NCI-H2081 (cell line): ENCODE measurements at places on chromosomes 7 and 10.
A peak's percentile ranks its signal among the peaks of the same experiment; 100 is the strongest.

DNA sequence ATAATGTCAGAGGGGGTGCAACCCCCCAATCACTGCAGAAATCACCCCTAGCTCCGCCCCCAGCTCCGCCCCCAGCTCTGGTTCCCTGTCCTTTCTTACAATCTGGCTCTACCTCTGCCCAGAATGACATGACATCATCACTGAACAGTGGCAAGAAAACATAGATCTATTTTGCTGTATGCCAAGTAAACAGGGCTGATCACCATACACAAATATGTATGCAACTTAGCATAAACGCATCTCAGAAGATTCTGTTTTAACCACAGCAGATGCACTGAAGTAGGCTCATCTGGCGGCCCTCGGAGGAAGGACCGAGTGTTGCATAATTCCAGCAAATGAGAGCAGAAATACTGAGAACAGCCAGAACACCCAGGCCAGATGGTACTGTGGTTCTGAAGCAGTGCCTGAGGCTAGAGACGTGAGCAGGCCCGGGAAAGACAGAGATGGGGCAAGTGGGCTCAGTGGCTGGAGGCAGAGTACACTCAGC is 293.3 kb upstream of the KLF14 start:
- DNase-seq: no peak

- no peak for DNase-seq
Measured at GRCh38 chr10:120394446-120394845, 62.6 kb upstream of the PLPP4 start.

DNA sequence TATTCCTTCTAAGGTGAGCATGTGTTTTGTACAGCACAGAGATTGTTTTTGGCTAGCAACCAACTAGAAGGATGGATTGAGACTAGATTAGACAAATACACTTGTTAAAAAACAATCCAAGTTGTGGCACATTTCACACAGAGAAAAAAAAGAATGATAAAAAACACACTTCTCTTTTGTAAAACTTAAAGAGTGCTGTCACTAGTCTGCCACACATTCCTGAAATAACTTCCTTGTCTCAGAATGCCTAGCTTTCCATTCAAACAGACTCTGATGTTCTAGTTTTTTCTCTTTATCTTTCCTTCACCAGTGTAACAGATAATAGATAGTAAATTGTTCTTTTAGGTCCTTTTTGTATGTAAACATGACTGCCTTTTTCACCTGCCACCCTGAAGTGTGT is 11.4 kb downstream of the DLD start:
- DNase-seq: no peak

DNA sequence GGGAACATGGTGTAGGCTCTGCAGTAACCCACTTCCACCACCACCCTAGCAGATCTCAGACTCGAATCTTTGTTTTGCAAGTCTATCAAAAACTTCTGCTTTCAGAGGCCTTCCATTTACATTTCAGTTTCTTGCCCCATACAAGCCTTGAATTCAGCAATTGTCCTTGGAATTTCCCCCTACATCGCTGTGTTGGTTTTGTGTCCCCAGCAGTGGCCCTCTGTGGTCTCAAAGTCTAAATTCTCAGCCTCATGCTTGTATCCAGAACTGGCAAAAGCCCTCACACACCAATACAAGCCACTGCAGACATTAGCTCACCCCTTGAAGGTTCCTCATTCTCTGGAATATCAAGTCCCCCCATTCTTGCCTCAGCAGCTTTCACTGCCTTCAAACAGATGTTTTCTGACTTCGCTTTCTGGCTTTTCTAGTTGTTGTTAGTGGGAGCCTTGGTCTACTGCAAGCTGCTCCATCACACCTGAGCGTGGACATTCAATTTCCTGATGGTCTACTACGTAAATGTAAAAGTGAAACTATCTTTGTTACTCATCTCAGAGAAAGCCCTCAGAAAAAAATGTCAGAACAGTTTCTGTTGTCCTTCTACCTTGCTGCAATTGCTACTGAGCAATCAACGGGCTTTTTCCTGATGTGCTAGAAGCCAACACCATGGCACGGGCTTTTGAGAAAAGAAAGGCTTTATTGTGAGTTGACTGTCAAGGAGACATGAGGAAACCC is 1.8 kb upstream of the NUB1 start:
- DNase-seq: no peak

DNA sequence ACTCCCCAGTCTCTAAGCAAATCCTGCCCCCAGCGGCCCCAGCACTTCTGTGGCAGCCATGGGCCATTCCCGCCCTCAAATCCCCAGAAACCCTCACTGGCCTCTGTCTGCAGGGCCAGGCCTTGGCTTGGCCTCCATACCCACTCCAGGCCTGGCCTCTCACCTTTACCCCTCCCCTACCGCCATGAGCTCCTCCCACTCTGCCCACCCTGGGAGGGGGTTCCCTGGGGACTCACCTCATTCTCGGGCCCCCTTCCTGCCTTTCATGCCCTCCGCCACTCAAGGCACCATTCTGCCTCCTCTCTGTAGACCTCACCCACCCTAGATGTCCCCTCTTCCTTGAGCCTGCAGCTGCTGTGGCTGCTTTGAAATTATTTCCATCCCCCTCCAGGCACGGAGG is 41.0 kb downstream of the PRF1 start:
- DNase-seq: no peak

- DNase-seq: no peak
Measured at GRCh38 chr7:142892951-142893350, 7.4 kb upstream of the TRPV6 start.

- no peak for DNase-seq
Measured at GRCh38 chr10:43793704-43794103, 145.0 kb upstream of the ZNF32 start.

GRCh38 chr7:131898418-131898817 is 342.0 kb upstream of the PODXL start:
- DNase-seq: no peak

DNA sequence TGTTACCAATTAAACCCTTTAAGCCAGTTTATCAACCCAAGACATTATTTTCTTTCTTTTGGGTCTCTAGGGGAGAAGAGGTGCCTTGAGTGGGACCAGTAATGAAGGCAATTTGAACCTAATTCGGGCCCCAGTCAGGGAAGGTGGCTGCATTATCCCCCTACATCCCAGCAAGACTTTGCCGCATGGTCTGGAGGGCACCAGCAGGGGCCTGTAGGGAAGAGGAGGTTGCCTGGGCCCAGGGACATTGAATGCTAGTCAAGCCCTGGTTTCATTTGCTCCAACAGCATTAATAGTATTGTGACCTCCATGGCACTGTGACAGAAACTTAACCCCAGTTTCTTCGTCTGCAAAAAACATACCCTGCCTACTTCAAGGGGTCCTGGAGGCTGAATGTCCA is 108.8 kb downstream of the CUX1 start:
- DNase-seq: no peak

GRCh38 chr10:107898392-107898791 is 733.9 kb upstream of the SORCS1 start:
- no peak for DNase-seq

GRCh38 chr7:127366680-127367079 is 25.8 kb downstream of the ZNF800 start:
- no peak for DNase-seq

GRCh38 chr10:130111852-130112180 is 1.2 kb upstream of the C10orf143 start:
- DNase-seq: no peak

DNA sequence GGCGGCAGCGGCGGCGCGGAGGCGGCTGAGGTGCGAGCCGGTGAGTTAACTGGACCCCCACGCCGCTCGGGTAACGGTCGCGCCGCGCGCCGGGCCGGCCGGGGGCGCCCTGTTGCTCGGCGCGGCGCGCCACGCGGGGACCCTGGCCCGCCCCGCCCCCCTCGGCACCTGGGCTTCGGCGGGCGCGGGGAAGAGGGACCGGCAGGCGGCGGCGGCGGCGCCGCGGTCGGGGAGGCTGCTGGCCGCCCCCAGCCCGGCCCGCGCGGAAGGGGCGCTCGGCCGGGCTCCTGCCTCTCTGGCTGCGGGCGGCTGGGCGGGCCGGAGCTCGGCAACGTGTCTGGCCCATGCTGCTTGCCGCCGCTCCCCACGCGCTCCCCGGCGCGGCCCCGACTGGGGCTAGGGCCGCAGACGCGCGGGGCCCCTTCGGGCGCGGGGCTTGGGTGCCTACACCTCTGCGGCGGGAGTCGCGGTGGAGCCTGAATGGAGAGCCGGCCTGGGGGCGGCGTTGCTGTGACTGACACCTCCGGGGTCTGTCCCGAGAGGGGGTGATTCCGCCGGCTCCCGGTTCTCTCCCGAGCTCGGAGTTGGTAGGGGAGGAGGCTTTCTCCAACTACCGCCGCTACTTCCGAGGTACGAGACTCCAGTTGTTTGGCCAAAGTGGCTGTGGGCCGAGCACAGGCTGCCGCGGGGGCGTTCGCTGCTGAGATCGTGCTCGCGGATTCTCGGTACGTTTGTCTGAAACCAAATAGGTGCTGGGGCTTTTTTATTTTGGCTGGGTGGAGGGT is 494 bp downstream of the PALS2 start:
- DNase-seq: peak; percentile 55

- no peak for DNase-seq
Measured at GRCh38 chr10:105037022-105037421, 395.9 kb downstream of the SORCS3 start.

GRCh38 chr10:103600956-103601569 is 107.6 kb downstream of the NEURL1 start:
- DNase-seq: no peak

DNA sequence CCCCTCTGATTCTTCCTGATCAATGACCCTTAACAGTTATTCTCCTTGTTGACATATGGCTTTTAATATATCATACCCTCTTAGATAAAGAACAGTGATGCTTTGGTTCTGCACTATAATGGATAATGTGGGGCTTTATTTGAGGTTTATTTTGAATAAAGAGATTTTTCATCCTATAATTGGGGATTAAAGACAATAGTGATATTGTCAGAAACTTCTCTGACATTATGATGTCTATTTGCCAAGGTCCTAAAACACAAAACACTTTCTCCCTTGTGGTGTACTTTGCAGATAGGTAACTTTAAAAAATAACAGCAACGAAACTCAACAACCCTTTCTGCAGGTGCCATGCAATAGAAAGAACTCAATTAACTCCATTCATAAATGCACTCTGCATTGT is 243.6 kb upstream of the RHOBTB1 start:
- DNase-seq: no peak

- no peak for DNase-seq
Measured at GRCh38 chr7:129266181-129266580, 41.4 kb downstream of the AHCYL2 start.

GRCh38 chr10:35391153-35391953 is 55.0 kb downstream of the CCNY start:
- DNase-seq: no peak

DNA sequence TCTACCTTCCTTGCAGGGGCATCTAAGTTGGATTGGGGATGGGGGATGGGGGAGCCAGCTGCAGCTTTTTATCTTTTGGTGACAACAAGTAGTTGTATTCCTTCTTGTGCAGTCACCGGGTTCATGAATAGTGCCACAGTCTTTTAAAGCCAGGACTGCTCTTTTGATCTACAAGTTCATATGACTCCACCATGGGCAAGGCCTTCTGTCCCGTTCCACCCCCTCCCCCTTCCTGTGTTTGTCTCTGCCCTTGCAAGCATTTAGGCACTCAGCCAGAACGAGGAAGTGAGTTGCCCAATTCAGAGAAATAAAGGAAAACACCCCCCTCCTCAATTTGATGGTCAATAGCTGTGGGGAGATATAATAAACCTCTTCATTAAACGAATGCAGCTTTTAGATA is 44.8 kb upstream of the EGR2 start:
- DNase-seq: no peak

GRCh38 chr10:73248259-73248724 is 1.2 kb upstream of the DNAJC9 start:
- no peak for DNase-seq

DNA sequence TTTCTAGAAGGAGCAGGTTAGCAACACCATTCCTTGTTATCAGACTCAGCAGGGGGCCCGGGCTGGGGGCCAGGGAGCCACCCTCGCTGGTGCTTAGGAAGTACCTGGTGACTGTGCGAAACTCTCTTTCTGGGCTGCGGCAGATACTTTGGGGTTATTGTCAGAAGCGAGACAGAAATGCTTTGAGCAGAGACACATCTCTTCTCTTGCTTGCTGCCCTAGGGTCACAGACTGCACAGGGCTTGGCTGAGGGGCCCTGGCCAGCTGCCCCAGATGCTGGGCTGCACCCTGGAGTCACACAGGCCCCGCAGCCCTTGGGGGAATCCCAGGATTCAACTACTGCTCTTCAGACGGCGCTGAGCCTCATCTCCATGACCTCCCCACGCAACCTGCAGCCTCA is 91.9 kb downstream of the WDFY4 start:
- DNase-seq: no peak

- DNase-seq: no peak
Measured at GRCh38 chr7:92992932-92993331, 124.8 kb downstream of the SAMD9 start.
